GM03348 (cell line): ENCODE measurements at places on chromosomes 2 and 18.

- DNase-seq, result no peak
These were observed 57.8 kb downstream of the ZBTB7C start for GRCh38 chr18:48351216-48352050.

GRCh38 chr2:60523963-60524362, 29.5 kb downstream of the BCL11A start:
- DNase-seq, result no peak

- no peak for DNase-seq
These were observed 41.4 kb downstream of the AQP12A start for GRCh38 chr2:240732911-240733622.

DNA sequence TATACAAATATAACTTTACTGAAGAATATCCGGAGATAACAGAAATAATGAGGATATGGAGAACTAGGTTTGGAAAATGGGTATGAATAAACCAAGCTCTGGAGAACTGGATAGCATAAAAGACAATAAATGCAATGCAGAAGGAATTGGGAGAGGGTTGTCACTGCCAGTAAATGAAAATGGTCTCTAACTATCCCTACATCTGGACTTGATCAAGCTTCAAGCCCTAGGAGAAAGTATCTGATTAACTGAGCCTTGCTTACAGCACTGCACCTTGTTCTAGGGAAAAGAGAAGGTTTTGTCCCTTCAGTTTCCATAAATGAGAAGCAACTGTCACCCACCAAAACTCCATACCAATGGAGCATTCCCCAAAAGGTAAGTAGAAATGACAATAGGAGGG, 514.6 kb upstream of the ZEB2 start:
- DNase-seq, result no peak

DNA sequence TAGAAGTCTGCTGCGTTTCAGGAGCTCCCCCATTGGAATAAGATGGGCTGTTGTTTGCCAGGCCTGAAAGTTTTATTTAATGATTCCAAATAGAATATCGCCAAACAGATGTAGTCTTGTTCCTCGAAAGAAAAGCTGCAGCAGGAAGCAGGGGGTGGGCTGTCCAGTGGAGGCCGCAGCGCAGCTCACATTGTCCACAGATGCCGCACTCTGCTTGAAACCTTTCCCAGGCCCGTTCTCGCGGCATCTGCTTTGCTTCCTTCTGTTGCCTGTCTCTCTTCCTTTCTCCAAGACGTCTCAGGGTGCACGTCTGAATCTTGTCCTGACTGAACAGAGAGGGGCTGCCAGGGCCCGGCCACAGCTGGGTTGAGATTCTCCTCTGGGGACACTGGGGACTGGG, 12.4 kb upstream of the IGFBP2 start:
- DNase-seq, result peak; percentile 69

DNA sequence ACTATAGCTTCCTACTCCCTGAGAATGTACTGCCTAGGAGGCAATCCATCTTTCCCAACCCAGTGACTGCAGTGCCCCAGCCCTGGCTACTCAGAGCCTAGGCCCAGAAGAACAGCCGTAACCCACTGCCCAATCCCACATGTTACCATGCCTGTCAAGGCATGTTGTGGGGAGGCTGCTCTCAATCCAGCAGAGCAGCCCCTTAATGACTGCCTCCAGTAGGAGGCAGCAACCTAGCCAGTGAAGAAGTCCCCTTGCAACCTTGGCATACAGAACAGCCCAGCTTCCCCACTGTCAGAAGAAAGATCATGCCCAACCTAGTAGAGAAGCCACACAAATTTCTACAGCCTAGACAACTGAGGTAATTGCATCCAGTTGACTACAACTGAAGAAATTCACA, 44.2 kb upstream of the CDH7 start:
- no peak for DNase-seq

DNA sequence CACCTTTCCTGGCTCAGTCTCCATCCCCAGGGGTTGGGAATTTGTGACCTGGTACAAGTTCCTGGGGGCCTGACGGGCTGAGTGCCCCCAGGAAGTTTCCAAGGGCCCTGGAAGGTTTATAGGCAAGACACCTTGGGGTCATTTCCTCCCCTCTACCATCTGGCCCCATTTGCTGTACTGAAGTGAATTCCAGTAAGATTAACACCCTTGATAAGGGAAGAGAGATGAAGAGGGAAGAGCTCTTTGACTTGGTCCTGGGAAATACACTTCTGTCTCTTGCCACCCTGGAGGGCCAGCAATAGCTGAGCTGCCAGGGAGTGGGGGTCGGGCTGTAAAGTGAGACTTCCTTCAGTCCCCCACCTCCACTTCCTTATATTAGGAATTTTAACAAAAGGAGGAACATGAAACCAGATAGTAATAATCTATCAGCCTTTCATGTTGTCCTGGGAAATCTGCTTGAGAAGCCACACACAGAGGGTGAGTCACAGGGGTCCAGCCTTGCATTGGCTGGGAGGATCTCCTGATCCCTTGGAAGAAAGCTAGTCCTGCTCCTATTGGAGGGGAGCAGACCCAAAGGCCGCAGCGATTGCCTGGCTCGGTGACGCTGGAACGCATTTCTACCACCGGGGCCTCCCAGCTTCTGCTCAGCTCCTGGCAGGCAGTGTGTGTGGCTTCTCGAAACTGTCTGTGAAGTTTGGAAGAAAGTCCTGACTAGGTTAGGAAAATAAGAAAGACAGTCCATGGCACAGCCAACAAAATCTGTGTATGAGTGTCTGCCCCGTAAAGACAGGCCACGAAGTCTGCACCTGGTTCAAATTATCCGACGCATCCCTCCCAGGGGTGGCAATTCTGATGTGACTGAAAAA, 87.3 kb downstream of the ACAA2 start:
- DNase-seq, result peak; percentile 94

- DNase-seq, result peak; percentile 57
These were observed 138.5 kb downstream of the DYM start for GRCh38 chr18:49321797-49322461.

GRCh38 chr2:102724553-102724952, 37.3 kb upstream of the TMEM182 start:
- no peak for DNase-seq

GRCh38 chr18:23136326-23137096, 1.2 kb downstream of the CABLES1 start:
- peak; percentile 77 for DNase-seq

DNA sequence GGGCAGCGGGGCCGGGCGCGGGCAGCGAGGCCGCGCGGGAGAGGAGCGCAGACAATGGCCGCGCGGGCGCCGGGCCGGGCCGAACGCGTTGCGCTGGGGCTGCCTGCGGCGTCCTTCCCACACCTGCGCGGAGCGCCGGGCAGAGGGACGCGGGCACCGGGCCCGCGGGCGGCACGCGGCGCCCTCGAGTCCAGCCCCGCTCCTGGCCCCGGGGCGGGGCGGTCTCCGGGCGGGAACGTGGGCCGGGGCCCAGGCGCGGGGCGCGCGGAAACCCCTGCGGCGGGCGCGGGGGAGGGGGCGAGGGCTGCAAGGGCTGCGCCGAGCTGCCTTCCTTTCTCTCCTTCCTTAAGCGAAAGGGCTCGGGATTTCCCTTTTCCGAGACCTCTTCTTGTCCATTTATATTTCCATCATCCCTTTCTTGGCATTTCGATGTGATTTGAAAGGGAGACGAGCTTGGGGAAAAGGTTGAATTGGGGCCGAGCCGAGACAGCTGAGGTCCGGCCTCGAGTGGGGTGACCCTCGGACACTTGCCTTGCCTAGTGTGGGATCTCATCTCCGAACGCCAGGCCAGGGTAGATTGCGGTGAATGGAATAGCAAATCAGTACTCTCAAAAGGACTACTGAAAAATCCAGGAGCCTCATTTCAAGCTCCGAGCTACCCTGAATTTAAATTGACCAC, 676 bp downstream of the KLHL23 start:
- peak; percentile 44 for DNase-seq

- no peak for DNase-seq
These were observed 13.2 kb upstream of the AGAP1 start for GRCh38 chr2:235480614-235481013.
